ENCODE measurements at places on chromosomes 2 and 18.

- no peak for DNase-seq
Measured at GRCh38 chr2:26455670-26456439, 22.1 kb downstream of the OTOF start.

- no peak for DNase-seq
Measured at GRCh38 chr2:129705085-129705484, 274.4 kb upstream of the RAB6C start.

DNA sequence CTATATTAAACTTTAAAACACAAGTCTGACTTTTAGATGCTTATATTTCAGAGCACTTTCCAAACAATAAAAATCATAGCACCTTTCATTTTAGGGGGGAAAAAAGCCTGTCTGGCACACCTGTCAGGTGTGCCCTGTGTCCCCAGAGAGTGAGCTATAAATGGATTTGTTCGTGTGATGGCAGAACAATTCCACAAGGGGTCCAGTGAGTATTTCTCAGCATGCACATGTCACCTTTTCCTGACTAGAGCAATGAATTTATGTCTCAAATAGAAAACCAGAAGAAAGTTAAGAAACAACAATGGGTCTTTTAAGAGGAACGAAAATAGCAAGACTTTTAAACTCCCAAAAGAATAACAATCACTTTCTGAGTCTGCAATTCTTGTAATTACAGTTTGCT lies 55.9 kb downstream of the ACVR1C start:
- no peak for DNase-seq

DNA sequence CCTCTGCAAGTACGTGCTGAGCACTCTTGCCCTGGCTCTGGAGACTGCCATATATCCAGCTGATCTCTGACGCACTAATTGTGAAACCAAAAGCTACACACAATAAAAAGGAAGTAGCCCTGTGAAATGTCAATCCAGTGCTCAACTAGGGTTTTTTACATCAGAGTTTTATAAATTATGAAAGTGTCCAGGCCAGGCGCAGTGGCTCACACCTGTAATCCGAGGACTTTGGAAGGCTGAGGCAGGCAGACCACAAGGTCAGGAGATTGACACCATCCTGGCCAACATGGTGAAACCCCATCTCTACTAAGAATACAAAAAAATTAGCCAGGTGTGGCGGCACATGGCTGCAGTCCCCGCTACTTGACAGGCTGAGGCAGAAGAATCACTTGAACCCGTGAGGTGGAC lies 24.5 kb upstream of the PEX13 start:
- no peak for DNase-seq

All from glomerular endothelial cell (primary cell).